ENCODE measurements at places on chromosomes 7 and 10. TPM values are rescaled to one million over a fixed set of nuclear protein-coding genes. Genes with fewer than 3 reads are reported as not detected.

PON1 gene
- 1.7 TPM for polyA plus RNA-seq

LRRC18 gene
- polyA plus RNA-seq: 1.1 TPM

GHRHR gene
- polyA plus RNA-seq: 0.31 TPM

SHH gene
- 10.6 TPM for polyA plus RNA-seq

LSM8 gene
- polyA plus RNA-seq: 70.4 TPM

TYW1B gene
- polyA plus RNA-seq: 3.3 TPM

POU6F2 gene
- 0.08 TPM for polyA plus RNA-seq

ACSL5 gene
- 13.5 TPM for polyA plus RNA-seq

ADCYAP1R1 gene
- polyA plus RNA-seq: 2.2 TPM

ITPRID1 gene
- polyA plus RNA-seq: 0.07 TPM

FAM25C gene
- polyA plus RNA-seq: not detected

FGFBP3 gene
- polyA plus RNA-seq: 4.0 TPM

HTR5A gene
- polyA plus RNA-seq: not detected

PLAC9 gene
- polyA plus RNA-seq: 37.5 TPM

CRYGN gene
- 0.55 TPM for polyA plus RNA-seq

PEX1 gene
- 39.1 TPM for polyA plus RNA-seq

ZDHHC16 gene
- 46.1 TPM for polyA plus RNA-seq

OR2A5 gene
- 0.26 TPM for polyA plus RNA-seq

ZPBP gene
- 0.41 TPM for polyA plus RNA-seq

TSPAN12 gene
- polyA plus RNA-seq: 43.5 TPM

MYH16 gene
- polyA plus RNA-seq: 0.28 TPM

CLEC2L gene
- polyA plus RNA-seq: 0.45 TPM

LIPA gene
- 62.7 TPM for polyA plus RNA-seq

GRM3 gene
- 0.20 TPM for polyA plus RNA-seq

NOLC1 gene
- polyA plus RNA-seq: 95.7 TPM

FKBP6 gene
- 0.46 TPM for polyA plus RNA-seq

LRRC72 gene
- polyA plus RNA-seq: not detected

DLX6 gene
- polyA plus RNA-seq: not detected

NUTM2E gene
- polyA plus RNA-seq: 0.76 TPM

NUDT13 gene
- 6.1 TPM for polyA plus RNA-seq

PIP gene
- not detected for polyA plus RNA-seq

ANKRD1 gene
- polyA plus RNA-seq: 0.22 TPM

CCDC172 gene
- polyA plus RNA-seq: not detected

MLXIPL gene
- 2.6 TPM for polyA plus RNA-seq

CALHM3 gene
- polyA plus RNA-seq: not detected

HOXA3 gene
- polyA plus RNA-seq: 41.2 TPM

HOXA4 gene
- polyA plus RNA-seq: 32.0 TPM

CYP2W1 gene
- polyA plus RNA-seq: 16.9 TPM

SPAM1 gene
- not detected for polyA plus RNA-seq

TMEM196 gene
- polyA plus RNA-seq: 0.25 TPM

NAT16 gene
- 0.11 TPM for polyA plus RNA-seq

GJD4 gene
- not detected for polyA plus RNA-seq

RTKN2 gene
- 8.7 TPM for polyA plus RNA-seq
